ENCODE measurements at places on chromosomes 1 and 21. TPM values are rescaled to one million over a fixed set of nuclear protein-coding genes. Genes with fewer than 3 reads are reported as not detected.

GRCh38 chr1:17258116-17258757 lies 9.3 kb downstream of the PADI3 start:
- no peak overlapping the region for H3K4me3 ChIP-seq
- H3K36me3 ChIP-seq = no peaks in the 10 kb centered on the region
- no peaks in the 10 kb centered on the region for H3K27me3 ChIP-seq
- no peaks in the 10 kb centered on the region for H3K4me1 ChIP-seq
- no peak for DNase-seq

FAM151A gene
- total RNA-seq = 25.7 TPM

ZSWIM5 gene
- total RNA-seq = 12.1 TPM

GRCh38 chr1:109623601-109624161 lies 4.0 kb downstream of the AMPD2 start:
- no peaks in the 10 kb centered on the region for H3K36me3 ChIP-seq
- H3K4me1 ChIP-seq = peaks cover 53% of the 10 kb centered on the region
- H3K27ac ChIP-seq = no peak overlapping the region
- no peak for DNase-seq

GRCh38 chr1:99465176-99465900 lies 180.6 kb upstream of the PALMD start:
- no peak overlapping the region for H3K4me3 ChIP-seq
- H3K27ac ChIP-seq = no peak overlapping the region
- no peak for DNase-seq
- no peaks in the 10 kb centered on the region for H3K4me1 ChIP-seq
- H3K36me3 ChIP-seq = no peaks in the 10 kb centered on the region

- no peaks in the 10 kb centered on the region for H3K27me3 ChIP-seq
- DNase-seq = no peak
- H3K4me1 ChIP-seq = no peaks in the 10 kb centered on the region
- H3K27ac ChIP-seq = no peak overlapping the region
These were observed 312.9 kb downstream of the HHAT start for GRCh38 chr1:210641582-210641981.

DNA sequence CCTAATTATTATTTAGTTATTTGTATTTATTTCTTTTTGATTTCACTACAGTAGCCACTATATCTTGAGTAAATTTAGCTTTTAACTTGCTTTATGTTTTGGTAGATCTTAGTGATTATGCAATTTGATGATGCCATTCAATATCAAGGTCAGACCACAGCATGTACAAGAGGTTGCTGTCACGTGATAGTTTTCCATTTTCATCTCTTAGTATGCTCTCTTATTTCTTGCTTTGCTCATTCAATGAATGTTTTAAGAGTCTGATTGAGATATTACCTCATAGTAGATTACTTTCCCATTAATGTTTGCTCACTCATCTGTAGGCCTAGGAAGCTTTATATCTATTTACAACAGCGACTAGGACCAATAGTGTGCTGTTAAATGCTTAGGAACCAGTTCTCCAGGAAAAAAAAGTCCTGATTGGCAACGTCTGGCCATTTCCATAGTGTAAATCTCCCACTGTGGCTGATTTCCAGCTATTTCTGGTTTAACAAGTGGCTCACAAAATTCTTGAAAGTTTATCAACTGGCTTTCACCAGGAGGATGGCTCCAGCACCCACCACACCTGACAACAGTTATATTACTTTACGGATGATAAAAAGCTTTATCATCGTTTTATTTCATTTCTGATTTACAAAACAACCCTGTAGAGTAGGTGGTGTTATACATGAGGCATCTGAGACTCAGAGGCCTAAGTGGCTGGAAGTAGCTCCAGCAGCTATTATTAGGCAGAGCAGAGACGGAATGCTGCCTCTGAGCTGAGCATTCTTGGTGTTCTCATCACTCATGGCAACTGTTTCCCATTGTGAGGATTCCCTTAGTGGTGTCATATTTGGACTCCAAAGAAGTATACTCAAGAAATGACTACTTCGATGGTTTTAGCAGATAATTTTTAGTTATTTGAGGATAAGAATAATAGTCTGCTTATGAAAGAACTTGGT lies 235.2 kb downstream of the DISC1 start:
- no peak for DNase-seq
- no peaks in the 10 kb centered on the region for H3K4me1 ChIP-seq
- no peak overlapping the region for H3K27ac ChIP-seq

GRCh38 chr1:199843861-199844260 lies 183.6 kb upstream of the NR5A2 start:
- H3K27me3 ChIP-seq = no peaks in the 10 kb centered on the region
- no peaks in the 10 kb centered on the region for H3K36me3 ChIP-seq
- no peak overlapping the region for H3K4me3 ChIP-seq
- DNase-seq = no peak
- no peaks in the 10 kb centered on the region for H3K4me1 ChIP-seq
- H3K27ac ChIP-seq = no peak overlapping the region

GRCh38 chr1:161298116-161298515 lies 11.7 kb downstream of the MPZ start:
- H3K4me3 ChIP-seq = no peak overlapping the region
- H3K36me3 ChIP-seq = no peaks in the 10 kb centered on the region
- no peak for DNase-seq
- H3K27me3 ChIP-seq = no peaks in the 10 kb centered on the region
- H3K4me1 ChIP-seq = no peaks in the 10 kb centered on the region
- H3K27ac ChIP-seq = no peak overlapping the region

- H3K27ac ChIP-seq = no peak overlapping the region
- no peaks in the 10 kb centered on the region for H3K27me3 ChIP-seq
- no peaks in the 10 kb centered on the region for H3K4me1 ChIP-seq
- no peaks in the 10 kb centered on the region for H3K36me3 ChIP-seq
These were observed 8.5 kb upstream of the NBL1 start for GRCh38 chr1:19635646-19636045.

- no peaks in the 10 kb centered on the region for H3K4me1 ChIP-seq
- no peaks in the 10 kb centered on the region for H3K27me3 ChIP-seq
- H3K27ac ChIP-seq = no peak overlapping the region
- DNase-seq = no peak
These were observed 133.9 kb downstream of the LMX1A start for GRCh38 chr1:165222580-165222979.

OR6P1 gene
- not detected for total RNA-seq

DNA sequence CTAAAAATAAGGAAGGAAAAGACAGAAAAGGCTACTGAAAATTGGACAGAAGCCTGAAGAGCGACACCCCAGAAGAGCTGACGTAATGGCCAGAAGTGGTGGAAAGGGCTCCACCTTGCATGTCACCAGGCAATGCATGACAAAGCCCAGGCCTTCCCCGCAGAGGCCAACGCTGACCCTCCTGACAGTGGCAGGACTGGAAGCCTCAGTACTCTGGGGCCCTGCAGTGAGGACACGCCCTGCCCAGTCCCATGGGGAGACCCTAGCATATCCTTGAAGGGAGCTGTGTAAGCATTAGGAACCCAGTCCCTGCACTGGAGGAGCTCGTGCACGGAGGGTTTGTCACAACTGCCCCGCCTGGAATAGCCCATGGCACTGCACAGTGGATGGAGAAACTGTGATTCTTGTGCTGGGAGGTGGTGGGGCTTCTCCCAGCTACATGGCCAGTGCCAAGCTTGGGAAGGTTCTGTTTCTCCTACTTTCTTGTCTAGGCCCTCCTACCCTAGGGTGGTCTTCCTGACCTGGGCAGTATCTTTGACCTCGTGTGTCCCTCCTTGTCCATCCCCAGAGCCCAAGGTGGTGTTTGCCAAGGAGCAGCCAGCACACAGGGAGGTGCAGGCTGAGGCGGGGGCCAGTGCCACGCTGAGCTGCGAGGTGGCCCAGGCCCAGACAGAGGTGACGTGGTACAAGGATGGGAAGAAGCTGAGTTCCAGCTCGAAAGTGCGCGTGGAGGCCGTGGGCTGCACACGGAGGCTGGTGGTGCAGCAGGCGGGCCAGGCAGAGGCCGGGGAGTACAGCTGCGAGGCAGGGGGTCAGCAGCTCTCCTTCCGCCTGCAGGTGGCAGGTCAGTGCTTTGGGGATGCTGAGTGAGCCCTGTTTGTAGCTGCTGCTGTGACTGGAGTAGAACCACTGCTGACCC lies 60.4 kb downstream of the OBSCN start:
- no peak for DNase-seq
- no peak overlapping the region for H3K4me3 ChIP-seq
- H3K27ac ChIP-seq = no peak overlapping the region

DENND2C gene
- 0.57 TPM for total RNA-seq

DNA sequence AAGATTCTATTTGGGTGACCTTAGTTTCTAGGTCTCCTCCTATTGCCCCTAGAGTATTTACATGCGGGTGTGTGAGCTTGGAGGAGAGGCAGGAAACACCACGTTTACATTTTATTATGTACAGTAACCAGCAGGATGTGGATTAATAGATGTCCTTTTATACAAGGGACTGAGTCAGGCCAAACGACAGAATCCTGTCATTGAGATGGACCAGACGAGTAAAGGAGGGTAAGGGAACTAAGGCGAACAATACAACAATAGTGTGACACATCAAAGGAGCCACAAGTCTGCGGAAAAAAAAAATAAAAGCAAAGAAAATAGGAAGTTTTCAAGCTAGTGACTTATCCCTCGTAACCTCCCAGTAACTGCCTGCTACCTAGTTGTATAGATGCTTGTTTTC lies 151.1 kb downstream of the GABPA start:
- H3K4me3 ChIP-seq = no peak overlapping the region
- no peaks in the 10 kb centered on the region for H3K36me3 ChIP-seq
- H3K4me1 ChIP-seq = no peaks in the 10 kb centered on the region
- no peak overlapping the region for H3K27ac ChIP-seq
- H3K27me3 ChIP-seq = no peaks in the 10 kb centered on the region
- no peak for DNase-seq

GMEB1 gene
- total RNA-seq = 11.0 TPM

ASPM gene
- 4.0 TPM for total RNA-seq

DNA sequence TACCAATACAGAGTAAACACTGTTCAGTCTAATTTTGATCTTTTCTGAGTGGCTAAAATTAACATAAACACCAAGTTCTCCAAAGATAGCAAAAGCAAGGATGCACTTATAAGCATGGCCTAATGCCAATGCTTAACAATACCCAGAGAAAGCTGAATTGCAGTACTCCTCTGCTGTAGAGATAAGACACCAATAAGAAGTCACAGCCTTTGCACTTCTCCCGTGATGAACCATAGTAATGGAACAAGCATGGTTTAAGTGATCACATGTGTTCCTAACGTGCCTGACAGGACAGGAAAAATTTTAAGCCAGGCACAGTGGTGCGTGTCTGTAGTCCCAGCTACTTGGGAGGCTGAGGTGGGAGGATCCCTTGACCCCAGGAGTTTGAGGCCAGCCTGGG lies 5.6 kb downstream of the PRDX1 start:
- H3K27me3 ChIP-seq = no peaks in the 10 kb centered on the region
- DNase-seq = no peak
- H3K4me1 ChIP-seq = no peaks in the 10 kb centered on the region
- H3K4me3 ChIP-seq = no peak overlapping the region

DNA sequence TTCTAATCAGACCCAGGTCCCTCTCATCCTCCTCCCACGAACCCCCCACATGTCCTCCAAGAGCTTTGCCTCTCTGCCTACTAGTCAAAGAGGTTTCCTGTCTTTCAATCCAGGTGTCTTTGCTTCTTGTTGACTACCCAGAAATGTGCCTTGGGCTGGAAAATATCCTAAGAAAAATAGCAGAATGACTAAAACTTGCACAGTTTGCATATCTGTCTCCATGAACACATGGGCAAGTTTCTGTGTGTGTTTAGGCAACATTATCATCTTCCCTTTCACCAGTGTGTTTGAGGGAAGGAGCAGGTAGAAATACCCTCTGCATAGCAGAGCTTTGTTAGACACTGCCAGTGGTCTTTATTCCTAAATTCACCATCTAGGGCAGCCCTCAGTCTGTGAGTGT lies 1.5 kb downstream of the C1orf116 start:
- no peaks in the 10 kb centered on the region for H3K27me3 ChIP-seq
- peak overlapping the region; percentile 56 for H3K4me3 ChIP-seq
- H3K27ac ChIP-seq = peak overlapping the region; percentile 97

KHDC4 gene
- 146 TPM for total RNA-seq

GRCh38 chr1:42179275-42179674 lies 14.7 kb upstream of the GUCA2A start:
- H3K36me3 ChIP-seq = no peaks in the 10 kb centered on the region
- H3K4me3 ChIP-seq = no peak overlapping the region
- no peak overlapping the region for H3K27ac ChIP-seq
- no peaks in the 10 kb centered on the region for H3K4me1 ChIP-seq
- H3K27me3 ChIP-seq = no peaks in the 10 kb centered on the region

GRCh38 chr1:63294803-63295594 lies 27.4 kb upstream of the FOXD3 start:
- H3K4me3 ChIP-seq = no peak overlapping the region
- no peaks in the 10 kb centered on the region for H3K4me1 ChIP-seq
- H3K36me3 ChIP-seq = no peaks in the 10 kb centered on the region
- H3K27me3 ChIP-seq = no peaks in the 10 kb centered on the region

AIRE gene
- total RNA-seq = not detected

DNA sequence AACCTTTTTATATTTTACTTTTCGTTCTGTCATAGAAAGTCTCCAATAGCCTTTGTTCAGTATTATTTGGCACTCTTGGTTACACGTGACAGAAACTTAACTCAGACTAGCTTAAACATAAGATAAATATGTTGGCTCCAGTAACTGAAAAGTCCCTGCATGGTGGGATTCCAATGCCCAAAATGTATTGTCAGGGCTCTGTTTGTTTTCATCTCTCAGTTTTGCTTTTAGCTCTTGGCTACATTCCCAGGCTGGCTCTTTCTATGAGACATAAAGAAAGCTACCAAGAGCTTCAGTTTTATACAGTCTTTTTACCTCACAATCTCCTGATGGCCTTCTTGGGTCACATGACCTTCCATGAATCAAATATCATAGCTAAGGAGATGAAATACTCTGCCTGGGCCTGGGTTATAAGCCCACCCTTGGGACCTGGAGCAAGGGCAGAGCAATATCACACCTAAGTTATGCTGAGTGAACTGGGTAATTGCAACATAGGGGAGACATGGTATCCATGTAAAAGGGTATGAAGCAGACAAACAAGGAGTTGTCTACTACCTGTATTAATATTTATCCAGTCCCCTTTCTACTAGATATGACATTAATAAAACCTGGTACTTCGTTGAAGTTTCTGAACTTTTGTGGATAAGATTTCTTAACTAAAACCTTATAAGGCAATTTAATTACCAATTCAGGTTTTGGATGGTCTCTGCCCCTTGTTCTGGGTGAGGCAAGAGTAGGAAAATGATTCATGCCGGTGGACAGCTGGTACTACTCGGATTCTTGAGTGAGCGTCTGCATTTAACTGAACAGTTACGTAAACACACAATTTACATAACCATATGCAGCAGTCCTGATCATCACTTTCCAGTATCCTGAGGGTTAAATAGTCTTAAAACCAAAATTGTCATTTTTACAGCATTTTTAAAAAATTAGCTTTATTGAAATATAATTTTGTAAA lies 442.3 kb downstream of the GPATCH2 start:
- no peaks in the 10 kb centered on the region for H3K4me1 ChIP-seq
- H3K27me3 ChIP-seq = no peaks in the 10 kb centered on the region
- H3K4me3 ChIP-seq = no peak overlapping the region
- DNase-seq = no peak

- H3K36me3 ChIP-seq = no peaks in the 10 kb centered on the region
- H3K27me3 ChIP-seq = no peaks in the 10 kb centered on the region
- no peak overlapping the region for H3K27ac ChIP-seq
These were observed 94.7 kb downstream of the NTMT2 start for GRCh38 chr1:170240409-170240808.

DDR2 gene
- total RNA-seq = 14.9 TPM
